ENCODE measurements at places on chromosomes 4 and X. TPM values are rescaled to one million over a fixed set of nuclear protein-coding genes. Genes with fewer than 3 reads are reported as not detected.

Gene GALNTL6
- 0.75 TPM for total RNA-seq

Gene ATP1B4
- total RNA-seq, result not detected

Gene ADH1B
- total RNA-seq, result 144 TPM

- DNase-seq, result no peak
These were observed at the start of gene GPR173 for GRCh38 chrX:53048169-53049126. GPR173 (plus strand) TSS chrX:53048789; CDS start chrX:53076622, 27,833 bp downstream.

GRCh38 chrX:9857575-9858474 lies 71.6 kb downstream of the SHROOM2 start:
- no peak for DNase-seq

GRCh38 chr4:2413821-2414610 lies 4.4 kb downstream of the ZFYVE28 start:
- peak; percentile 55 for DNase-seq

DNA sequence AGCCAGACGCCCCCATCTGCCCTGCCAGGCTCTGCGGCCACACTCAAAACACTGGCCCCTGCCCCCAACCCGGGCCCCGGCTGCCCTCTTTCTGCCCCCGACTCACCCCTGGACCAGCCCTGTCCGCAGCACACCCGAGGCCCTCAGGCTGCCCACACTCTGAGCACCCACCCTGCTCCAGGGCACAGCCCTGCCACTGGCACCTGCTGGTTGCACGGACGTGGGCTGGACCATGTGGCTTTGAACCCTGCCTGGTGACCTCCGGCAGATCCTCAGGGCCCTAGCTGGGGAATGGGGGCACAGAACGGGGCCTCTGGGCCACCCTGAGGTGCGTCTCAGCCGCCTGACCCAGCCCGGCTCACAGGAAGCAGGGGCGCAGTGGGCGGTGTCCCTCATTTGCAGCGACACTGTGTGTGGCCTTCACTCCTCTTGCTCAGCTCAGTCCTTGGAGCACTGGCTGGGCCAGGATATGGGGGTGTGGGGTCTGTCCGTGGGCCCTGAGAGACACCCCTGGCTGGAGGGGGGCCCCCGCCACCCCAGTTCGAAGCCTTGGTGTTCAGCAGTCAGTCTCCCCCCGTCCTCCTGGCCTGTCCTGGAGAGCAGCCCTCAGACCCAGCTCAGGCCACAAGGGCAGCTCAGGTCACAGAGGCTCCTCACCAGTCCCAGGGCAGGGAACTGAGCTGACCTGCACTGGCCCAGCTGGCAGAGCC lies 73.2 kb downstream of the FAM53A start:
- DNase-seq, result no peak

- no peak for DNase-seq
These were observed 88.4 kb downstream of the GPR143 start for GRCh38 chrX:9677098-9677739.

DNA sequence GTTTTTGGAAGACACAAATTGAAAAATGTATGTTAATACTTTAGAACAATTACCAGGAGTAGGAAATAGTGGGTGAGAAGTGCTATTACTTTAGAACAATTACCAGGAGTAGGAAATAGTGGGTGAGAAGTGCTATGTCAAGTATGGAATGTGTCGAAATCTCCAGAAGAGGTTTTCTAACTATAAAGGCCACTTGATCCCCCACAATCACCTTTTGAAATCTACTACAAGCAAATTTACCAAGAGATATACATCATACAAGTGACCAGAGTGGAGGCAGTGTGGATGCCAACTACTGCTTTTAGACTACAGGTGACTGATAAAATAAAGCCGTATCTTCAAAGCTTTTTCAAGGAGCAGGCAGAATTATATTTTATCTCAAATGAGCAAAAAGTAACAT lies 43.1 kb downstream of the MAB21L2 start:
- DNase-seq, result no peak

DNA sequence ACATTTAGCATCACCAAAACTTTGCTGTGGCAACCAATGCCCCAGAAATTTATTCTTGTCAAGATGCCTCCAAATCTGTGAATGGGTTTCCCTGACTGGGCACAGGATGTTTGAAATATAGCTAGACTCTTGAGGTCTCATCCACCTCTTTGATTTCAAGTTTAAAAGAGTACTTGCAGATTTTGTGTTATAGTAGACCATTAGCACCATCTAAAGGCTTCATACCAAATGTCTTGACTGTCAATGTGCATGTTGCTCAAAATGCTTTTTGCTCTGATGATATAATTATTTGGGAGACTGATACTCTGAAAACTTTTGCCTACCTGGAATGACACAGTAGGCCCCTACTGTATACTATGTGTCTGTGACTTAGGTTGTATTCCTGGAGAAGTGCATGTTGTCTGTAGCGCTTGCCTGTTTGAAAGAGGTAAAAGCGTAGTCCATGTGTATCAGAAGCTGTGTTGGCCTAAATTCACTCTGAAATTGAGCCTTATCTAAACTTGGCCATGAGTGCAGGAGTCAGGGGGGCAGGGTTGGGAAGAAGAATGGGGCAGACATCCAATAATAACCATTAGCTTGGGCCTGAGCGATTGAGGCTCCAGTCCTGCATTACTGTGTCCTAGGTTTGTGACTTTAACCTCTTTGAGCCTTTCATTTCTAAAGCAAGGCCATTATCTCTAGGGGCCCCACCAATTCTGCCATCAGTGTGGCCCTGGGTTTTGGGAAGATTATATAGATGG lies 33.8 kb downstream of the NDP start:
- DNase-seq, result no peak

GRCh38 chr4:20493761-20494353 lies 206.4 kb upstream of the PACRGL start:
- no peak for DNase-seq

- DNase-seq, result no peak
These were observed 13.5 kb downstream of the CTAG1B start for GRCh38 chrX:154605566-154605965.
